Right lobe of liver (tissue), 6 donors: ENCODE measurements at places on chromosomes 3 and 15.

DNA sequence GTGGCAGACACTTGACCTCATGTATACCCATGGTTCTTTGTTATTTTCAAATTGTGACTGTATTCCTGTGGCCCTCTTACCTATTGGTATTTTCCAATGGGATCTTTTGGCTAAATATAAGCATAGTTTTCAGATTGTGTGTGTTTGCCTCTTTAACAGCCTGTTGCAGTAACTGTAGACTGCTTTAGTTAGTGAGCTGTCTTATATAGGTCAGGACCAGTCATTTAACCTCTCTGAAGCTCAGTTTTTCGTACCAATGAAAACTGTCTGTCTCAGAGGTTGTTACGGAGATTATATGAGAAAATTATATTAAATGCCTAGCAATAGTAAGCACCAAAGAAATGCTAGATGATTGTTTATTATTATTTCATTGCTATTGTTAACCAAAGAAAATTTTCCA is 29.3 kb upstream of the CAPN3 start:
- H3K27me3 ChIP-seq, result no peaks in the 10 kb centered on the region
- H3K4me3 ChIP-seq, result no peak overlapping the region
- peaks cover 22% of the 10 kb centered on the region for H3K36me3 ChIP-seq
- H3K4me1 ChIP-seq, result no peaks in the 10 kb centered on the region
- DNase-seq, result no peak

DNA sequence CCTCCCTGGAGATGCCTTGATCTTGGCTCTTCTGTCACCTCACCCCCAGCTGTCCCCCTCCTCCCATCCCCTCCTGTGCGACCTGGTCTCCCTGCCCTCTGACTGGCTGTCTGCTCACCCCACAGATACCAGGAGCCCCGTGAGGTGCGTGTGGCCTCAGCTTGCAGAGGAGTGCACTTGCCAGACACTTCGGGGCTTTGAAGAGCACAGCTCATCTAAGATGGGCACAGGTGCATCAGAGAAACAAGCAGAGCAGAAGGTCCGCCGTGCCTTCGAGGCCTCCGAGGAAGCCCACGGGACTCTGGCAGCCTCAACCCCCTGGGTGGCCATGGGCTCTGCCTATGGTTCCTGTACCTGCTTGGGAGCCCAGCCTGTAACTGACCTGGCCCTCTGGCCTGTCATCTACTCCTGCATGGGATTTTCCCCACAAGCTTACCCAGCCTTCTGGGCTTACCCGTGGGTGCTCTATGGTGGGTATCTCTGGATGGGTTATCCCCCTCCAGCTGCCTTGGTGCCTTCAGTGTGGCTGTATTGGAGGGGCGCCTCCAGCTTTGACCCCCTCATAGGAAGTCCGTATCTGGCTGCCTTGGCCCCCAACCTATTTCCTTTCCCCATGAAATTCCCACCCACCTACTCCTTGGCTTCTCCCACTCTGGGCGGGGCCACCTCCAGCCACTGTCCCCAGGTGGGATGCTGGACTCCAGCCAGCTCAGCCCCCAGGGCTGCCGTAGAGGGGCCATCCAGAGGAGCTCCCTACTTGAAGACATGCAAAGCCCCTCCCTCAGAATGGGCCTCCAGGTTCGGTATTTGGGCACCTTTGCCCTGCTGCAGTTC is 3.8 kb downstream of the PRR23E start:
- no peaks in the 10 kb centered on the region for H3K4me1 ChIP-seq
- no peaks in the 10 kb centered on the region for H3K36me3 ChIP-seq
- no peak overlapping the region for H3K27ac ChIP-seq
- peak; percentile 44 for DNase-seq

- H3K36me3 ChIP-seq, result no peaks in the 10 kb centered on the region
- no peaks in the 10 kb centered on the region for H3K27me3 ChIP-seq
- H3K4me1 ChIP-seq, result no peaks in the 10 kb centered on the region
- H3K27ac ChIP-seq, result no peak overlapping the region
- no peak overlapping the region for H3K4me3 ChIP-seq
These were observed 112.0 kb upstream of the TJP1 start for GRCh38 chr15:29934251-29934650.

DNA sequence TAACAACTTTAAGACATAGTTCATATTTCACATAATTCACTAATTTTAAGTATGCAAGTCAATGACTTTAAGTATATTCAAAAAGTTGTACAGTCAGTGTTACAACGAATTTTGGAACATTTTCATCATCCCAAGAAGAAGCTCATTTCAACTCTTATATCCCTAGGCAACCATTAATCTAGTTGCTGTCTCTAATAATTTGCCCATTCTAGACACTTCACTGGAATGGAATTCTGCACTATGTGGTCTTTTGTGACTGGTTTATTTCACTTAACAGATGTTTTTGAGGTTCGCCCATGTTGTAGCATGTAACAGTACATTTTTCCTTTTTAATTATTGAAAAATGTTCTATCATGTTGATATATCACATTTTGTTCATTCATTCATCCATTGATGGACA is 104.2 kb upstream of the SPRED1 start:
- no peak overlapping the region for H3K27ac ChIP-seq
- no peak overlapping the region for H3K4me3 ChIP-seq
- DNase-seq, result no peak
- H3K27me3 ChIP-seq, result no peaks in the 10 kb centered on the region
- H3K36me3 ChIP-seq, result no peaks in the 10 kb centered on the region

DNA sequence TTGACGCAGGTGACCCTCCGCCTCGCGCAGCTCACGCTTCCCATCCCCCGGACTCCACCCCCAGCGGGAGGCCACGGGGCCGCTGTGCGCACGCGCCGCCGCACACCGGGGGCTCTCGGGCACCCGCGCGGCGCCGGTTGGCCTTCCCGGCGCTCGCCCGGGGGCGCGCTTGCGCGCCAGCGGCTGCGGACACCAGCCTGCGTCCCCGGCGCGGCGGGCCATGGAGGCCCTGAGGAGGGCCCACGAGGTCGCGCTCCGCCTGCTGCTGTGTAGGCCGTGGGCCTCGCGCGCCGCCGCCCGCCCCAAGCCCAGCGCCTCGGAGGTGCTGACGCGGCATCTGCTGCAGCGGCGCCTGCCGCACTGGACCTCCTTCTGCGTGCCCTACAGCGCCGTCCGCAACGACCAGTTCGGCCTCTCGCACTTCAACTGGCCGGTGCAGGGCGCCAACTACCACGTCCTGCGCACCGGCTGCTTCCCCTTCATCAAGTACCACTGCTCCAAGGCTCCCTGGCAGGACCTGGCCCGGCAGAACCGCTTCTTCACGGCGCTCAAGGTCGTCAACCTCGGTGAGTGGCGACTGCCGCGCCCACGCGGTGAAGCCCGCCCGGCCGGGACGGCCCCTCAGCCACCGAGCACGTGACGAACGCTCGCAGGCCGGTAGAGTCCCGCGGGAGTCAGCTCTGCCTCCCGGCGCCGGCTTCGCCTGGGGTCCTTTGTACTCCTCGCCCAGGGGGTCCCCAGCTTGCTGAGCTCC is at the start of gene C15orf61:
C15orf61 (plus strand) TSS at position 103 of the 754 bp plus-strand sequence; CDS start at position 221, 118 bp downstream.
- peak within 1 kb of the TSS; percentile 86 for H3K4me3 ChIP-seq
- no peaks in the 10 kb centered on the region for H3K36me3 ChIP-seq
- peaks cover 5% of the 10 kb centered on the region for H3K4me1 ChIP-seq
- H3K27me3 ChIP-seq, result no peaks in the 10 kb centered on the region
- H3K27ac ChIP-seq, result peak within 1 kb of the TSS; percentile 95

GRCh38 chr3:183854318-183855035 is 29.1 kb upstream of the MAP6D1 start:
- H3K4me3 ChIP-seq, result no peak overlapping the region
- no peak overlapping the region for H3K27ac ChIP-seq
- DNase-seq, result no peak

GRCh38 chr3:58350627-58351013 is 17.9 kb downstream of the PXK start:
- H3K36me3 ChIP-seq, result no peaks in the 10 kb centered on the region
- H3K4me1 ChIP-seq, result peaks cover 5% of the 10 kb centered on the region
- H3K27me3 ChIP-seq, result no peaks in the 10 kb centered on the region
- DNase-seq, result no peak

- no peak for DNase-seq
- no peak overlapping the region for H3K4me3 ChIP-seq
- no peak overlapping the region for H3K27ac ChIP-seq
- no peaks in the 10 kb centered on the region for H3K4me1 ChIP-seq
- H3K27me3 ChIP-seq, result no peaks in the 10 kb centered on the region
- no peaks in the 10 kb centered on the region for H3K36me3 ChIP-seq
These were observed 149.1 kb downstream of the CTNNB1 start for GRCh38 chr3:41348401-41348800.

- no peak overlapping the region for H3K4me3 ChIP-seq
- H3K4me1 ChIP-seq, result no peaks in the 10 kb centered on the region
These were observed 49.2 kb downstream of the MRPL3 start for GRCh38 chr3:131453533-131453932.

DNA sequence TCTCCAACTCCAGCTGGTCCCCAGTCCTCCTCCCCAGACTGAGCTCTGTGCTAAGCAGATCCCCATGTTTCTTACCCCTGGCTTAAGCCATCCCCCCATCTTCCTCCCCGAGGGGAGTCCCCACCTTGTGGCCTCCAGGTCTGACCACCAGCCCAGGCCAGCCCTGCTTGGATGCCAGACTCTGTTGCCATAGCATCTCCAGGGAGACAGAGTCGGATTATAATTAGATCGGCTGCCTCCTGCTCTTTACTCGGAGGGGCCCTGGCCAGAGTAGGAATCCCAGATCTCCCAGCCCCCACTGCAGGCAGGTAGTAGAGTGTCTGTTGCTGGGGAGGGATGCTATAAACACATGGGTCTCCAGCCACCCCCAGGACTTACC is 2.4 kb downstream of the KLHDC8B start:
- peaks cover 10% of the 10 kb centered on the region for H3K4me1 ChIP-seq
- H3K27ac ChIP-seq, result no peak overlapping the region
- H3K36me3 ChIP-seq, result no peaks in the 10 kb centered on the region
- H3K4me3 ChIP-seq, result no peak overlapping the region
- DNase-seq, result no peak

- no peak overlapping the region for H3K4me3 ChIP-seq
- no peak overlapping the region for H3K27ac ChIP-seq
- DNase-seq, result no peak
These were observed 183.3 kb upstream of the BHLHE40 start for GRCh38 chr3:4795905-4796304.

DNA sequence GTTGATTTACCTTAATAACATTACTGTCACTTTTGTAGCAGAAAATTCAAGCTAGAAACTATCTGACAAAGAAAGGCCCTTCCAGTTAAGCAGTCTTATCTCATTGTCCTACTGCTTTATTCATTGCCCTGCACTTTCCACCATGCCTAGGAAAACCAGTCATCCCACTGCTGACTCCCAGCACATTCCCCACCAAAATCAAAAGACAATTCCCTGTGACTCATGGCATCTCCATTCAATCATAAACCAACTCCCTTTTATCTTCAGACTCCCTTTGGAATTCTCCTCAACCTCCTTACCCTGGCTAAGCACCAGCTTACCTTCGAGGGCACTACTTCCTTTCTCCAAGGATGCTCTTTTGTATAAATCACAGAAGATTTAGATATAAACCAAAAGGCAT is 184.3 kb downstream of the PLCH1 start:
- DNase-seq, result no peak
- peaks cover 2% of the 10 kb centered on the region for H3K4me1 ChIP-seq
- no peaks in the 10 kb centered on the region for H3K27me3 ChIP-seq
- H3K36me3 ChIP-seq, result no peaks in the 10 kb centered on the region
